Lower lobe of right lung (tissue), 2 donors: ENCODE measurements at places on chromosomes 4 and X. TPM values are rescaled to one million over a fixed set of nuclear protein-coding genes. Genes with fewer than 3 reads are reported as not detected.

- no peak for DNase-seq
These were observed 644.1 kb upstream of the PITX2 start for GRCh38 chr4:111266937-111267336.

DNA sequence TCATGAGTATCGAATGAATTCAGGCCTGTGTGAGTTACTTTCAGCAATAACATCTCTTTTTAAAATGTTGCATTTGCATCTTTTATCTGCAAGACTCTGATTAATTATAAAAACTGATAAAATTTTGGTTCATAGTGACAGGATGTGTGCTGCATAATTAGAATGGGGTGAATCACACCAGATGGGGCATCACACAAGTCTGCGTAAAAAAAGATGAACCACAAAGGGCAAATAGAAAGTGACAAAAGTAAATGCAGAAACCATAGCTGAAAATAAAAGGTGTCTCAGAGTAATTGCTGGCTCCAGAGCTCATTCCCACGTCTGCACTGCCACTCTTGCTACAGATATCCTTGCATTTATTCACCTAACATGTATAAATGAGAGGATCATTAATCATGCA lies 131.1 kb downstream of the HS3ST1 start:
- no peak for DNase-seq

DNA sequence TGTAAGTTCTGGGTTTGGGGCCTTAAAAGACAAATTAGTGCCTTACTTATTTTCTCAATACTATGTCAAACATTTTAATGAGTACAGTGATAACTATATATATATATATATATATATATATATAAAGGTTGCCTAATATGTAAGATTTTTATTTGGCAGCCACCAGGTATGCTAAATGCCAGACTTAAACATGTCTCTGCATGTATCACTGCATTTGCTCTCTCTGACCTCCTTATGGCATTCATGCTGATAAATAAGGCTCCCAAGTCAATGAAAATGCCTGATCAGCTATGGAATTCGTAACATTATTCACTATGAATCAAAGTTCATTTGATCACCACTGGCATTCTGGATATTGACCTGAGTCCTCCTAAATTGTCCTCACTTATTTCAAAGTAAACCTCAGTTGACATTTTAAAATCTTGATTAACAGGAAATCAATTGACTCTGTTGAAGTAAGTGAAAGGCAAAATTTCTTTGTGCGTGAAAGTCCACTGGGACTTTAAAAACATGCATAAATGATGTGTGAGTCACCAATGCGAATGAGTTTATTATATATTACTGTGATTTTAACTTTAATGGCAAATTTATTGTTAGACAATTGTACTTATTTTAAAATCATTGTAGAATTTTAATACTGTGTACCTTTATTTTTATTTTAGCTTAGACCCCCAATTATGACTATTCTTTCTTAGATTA lies 29.2 kb upstream of the AREG start:
- DNase-seq = no peak

- DNase-seq = no peak
These were observed 269.7 kb downstream of the HS3ST1 start for GRCh38 chr4:11158971-11159370.

VCX3A gene
- total RNA-seq = not detected

AREG gene
- 7.8 TPM for total RNA-seq

AMMECR1 gene
- 6.5 TPM for total RNA-seq

FAM9B gene
- total RNA-seq = 0.44 TPM
